ENCODE measurements at places on chromosomes 1 and 21.
A peak's percentile ranks its signal among the peaks of the same experiment; 100 is the strongest.

GRCh38 chr1:168264296-168264695 lies 16.4 kb upstream of the TBX19 start:
- no peak for DNase-seq

GRCh38 chr1:186978596-186979556 lies 150.1 kb downstream of the PLA2G4A start:
- no peak for DNase-seq

DNA sequence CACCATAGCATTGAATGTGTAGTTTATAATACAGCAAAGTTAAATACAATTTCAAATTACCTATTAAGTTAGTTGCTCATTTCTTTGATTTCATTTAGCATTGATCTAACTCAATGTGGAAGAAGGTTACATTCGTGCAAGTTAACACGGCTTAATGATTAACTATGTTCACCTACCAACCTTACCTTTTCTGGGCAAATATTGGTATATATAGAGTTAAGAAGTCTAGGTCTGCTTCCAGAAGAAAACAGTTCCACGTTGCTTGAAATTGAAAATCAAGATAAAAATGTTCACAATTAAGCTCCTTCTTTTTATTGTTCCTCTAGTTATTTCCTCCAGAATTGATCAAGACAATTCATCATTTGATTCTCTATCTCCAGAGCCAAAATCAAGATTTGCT lies at the start of gene ANGPTL3:
Gene ANGPTL3, plus strand, starts transcription at position 240 of the 400 bp plus-strand sequence. Its CDS starts 47 bp downstream, at position 287.
- no peak for DNase-seq

DNA sequence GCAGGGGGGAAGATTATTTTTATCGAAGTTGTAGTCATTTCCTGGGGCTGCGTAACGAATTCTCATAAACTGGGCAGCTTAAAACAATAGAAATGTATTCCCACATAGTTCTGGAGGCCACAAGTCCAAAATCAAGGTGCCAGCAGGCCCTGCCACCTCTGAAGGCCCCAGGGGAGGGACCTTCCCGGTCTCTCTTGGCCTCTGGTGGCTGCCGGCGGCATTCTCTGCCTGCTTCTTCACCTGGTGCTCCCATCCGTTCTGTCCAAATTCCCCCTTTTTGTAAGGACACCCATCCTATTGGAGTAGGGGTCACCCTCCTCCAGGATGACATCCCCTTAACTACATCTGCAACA lies 92.8 kb downstream of the PDE9A start:
- DNase-seq = no peak

- DNase-seq = no peak
Observed at GRCh38 chr21:34100790-34101189, 27.4 kb downstream of the MRPS6 start.

GRCh38 chr1:35838693-35839245 lies 31.0 kb downstream of the AGO4 start:
- no peak for DNase-seq

DNA sequence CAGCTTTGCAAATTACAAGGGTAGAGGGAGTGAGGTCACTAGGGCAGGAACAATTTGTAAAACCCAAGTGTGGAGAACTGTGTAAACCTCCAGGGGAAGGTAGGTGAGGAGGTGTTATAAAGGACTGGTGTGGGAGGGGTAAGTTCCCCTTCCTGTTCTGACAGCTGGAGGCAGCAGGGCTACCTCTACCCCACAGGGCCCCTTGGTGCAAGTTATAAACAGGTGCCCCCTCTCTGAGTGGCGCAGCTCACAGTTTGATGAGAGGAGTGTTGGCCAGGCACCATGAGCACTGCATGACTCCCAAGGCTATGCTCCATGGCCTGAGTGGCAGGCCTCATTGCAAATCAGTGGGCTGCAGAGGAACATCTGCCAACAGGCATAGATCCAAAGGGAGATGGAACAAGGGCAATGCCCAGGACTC lies 41.0 kb downstream of the MFSD2A start:
- no peak for DNase-seq

- DNase-seq = no peak
Observed at GRCh38 chr1:27960762-27961645, 1.2 kb downstream of the XKR8 start.

GRCh38 chr1:207414606-207415108 lies 39.5 kb upstream of the CR2 start:
- no peak for DNase-seq

- DNase-seq = no peak
Observed at GRCh38 chr1:57157818-57158603, 192.2 kb upstream of the C8B start.

GRCh38 chr21:35086357-35086756 lies 37.3 kb upstream of the RUNX1 start:
- DNase-seq = no peak

- DNase-seq = peak; percentile 30
Observed at GRCh38 chr1:102970496-102971078, 137.7 kb downstream of the COL11A1 start.

DNA sequence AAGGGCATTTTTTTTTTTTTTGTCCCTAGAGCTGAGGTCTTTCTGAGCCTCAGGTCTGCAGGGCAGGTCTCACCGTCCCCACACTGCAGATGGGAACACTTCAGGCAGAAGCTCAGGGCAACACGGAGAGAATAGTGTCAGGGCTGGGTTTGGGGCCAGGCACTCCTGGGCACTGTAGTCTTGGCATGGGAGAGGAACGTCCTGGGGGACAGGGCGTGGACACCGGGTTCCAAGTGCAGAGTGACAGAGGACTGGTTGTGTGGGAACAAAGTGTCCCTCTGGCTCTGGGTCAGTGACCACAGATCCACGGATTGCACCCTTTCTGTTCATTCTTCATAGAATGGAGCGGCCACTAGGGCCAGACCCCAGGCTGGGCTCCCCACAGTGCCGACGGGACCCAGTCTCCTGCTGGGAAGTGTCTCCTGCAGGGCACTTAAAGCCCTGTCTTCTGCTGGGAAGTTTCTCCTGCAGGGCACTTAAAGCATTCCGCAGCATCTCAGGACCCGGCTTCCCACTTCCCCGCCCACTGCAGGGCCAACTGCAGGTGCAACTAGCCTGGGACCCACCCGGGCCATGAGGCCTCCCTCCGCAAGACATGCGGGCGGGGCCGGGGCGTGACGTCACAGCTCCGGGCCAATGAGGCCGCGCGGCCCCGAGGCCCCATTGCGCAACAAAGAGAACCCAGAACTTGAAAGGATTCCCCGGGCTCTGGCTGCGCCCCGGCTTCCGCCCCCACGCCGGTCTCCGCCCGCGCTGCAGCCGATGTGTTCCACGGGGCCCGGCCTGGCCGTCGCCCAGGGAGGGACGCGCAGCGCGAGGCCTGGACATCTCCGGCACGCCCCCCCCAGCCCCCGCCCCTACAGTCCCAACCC lies 1.2 kb downstream of the GPR153 start:
- no peak for DNase-seq

GRCh38 chr21:35896060-35896459 lies 164.3 kb downstream of the SETD4 start:
- DNase-seq = no peak

GRCh38 chr21:42590431-42591131 lies 62.8 kb upstream of the PDE9A start:
- no peak for DNase-seq
